ENCODE measurements at places on chromosomes 4 and X.

- no peak for DNase-seq
Measured at GRCh38 chr4:89171176-89171805, 60.0 kb downstream of the TIGD2 start.

GRCh38 chr4:180134091-180134866, 2108.9 kb upstream of the TENM3 start:
- DNase-seq, result peak; percentile 42

DNA sequence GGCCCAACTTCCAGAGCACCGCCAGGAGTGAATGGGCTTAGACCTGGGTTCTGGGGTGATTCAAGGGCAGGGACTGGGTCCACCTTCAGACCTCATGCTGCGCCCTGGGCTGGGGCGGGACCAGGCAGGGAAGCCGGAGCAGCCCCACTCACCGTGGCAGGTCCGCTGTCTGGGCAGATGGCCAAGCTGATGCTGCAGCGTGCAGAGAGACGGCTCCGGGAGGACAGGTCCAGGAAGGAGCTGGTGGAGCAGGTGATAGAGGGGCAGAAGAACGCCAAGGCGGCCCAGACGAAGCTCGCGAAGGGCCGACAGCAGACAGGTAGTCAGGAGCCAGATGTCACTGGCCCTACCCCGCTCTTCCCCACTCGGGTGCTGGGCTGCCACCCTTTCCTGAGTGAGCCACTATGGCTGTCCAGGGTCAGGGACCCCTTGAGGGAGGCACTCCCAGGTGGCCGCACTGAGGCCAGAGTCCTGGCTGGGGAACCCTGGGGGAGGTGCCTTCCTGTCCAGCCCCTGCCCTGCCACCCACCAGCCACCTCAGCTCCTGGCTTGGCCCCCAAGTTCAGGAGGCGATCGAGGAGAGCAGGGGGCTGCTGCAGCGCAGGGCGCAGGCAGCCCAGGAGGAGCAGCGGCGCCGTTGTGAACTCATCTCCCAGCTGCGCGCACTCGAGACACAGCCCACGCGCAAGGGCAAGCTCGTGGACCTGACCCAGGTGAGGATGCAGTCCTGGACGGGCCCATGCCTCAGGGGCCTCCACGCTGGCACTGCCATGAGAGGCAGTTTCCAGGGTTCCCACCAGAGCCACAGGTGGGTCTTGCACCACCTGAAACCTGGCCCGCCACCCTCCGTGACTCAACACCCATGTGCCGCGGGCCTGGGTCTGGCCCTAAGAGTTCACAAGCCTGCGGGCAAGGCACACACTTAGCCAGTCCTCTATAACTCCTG, 10.1 kb upstream of the RNF4 start:
- DNase-seq, result no peak

GRCh38 chrX:281166-281999, at the start of gene PLCXD1:
TSS of gene PLCXD1 (plus strand) at chrX:281381. CDS start at chrX:284188, 2,807 bp downstream.
- DNase-seq, result no peak

DNA sequence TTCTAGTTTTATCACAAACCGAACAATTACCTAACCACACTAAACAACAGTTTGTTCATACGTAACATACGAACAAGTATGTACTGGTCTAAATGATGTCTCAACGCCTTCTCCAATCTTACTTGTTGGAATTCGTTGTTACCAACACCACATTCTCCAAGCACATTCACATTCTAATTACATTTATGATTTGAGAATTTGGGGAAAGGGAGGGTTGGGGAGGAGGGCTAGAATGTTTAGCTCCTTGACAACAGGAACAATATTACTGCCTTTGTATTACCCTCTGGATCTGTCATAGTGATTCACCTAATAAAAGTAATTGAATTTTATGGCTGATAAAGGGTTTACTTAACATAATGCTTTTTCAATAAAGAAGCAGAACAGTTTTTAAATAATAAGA, 24.4 kb downstream of the LCORL start:
- DNase-seq, result no peak

- no peak for DNase-seq
Measured at GRCh38 chr4:108535757-108536156, 84.6 kb upstream of the RPL34 start.

- DNase-seq, result no peak
Measured at GRCh38 chr4:47525154-47525819, 40.2 kb downstream of the ATP10D start.

- DNase-seq, result no peak
Measured at GRCh38 chr4:85459736-85460135, 15.2 kb upstream of the ARHGAP24 start.

DNA sequence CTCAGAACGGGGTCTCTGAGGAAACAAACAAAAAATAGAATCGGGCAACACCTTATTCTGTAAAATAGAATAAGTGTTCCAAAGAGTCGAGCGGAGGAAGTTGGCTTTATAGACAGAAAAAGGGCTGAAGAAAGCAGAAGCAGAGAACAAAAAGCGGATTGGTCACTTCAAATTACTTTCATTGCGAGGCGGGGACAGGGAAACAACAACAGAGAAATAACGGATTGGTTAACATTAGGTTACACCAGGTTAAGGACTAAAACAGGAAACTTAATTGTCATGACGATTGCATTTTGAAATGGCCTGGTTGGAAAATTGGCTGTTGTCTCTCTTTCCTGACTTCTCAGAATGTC, 433 bp upstream of the COQ2 start:
- DNase-seq, result no peak

DNA sequence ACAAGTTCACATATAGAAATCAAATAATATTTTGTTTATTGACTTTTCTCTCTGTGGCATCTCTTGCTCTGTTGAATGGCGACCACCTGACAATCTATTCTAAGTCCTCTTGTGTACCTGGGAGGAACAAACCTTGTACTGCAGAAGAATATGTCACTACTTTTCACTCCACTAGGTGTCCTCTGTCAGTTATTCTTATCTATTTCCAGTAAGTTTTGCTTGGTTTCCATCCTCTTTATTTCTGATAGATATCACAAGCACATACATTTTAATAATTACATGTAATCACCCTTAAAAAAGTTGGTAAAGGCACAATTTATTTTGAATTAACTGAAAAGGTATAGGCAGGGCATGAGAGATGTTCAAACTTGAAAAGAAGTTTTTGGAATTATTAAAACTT, 238.4 kb downstream of the SNCA start:
- DNase-seq, result no peak

DNA sequence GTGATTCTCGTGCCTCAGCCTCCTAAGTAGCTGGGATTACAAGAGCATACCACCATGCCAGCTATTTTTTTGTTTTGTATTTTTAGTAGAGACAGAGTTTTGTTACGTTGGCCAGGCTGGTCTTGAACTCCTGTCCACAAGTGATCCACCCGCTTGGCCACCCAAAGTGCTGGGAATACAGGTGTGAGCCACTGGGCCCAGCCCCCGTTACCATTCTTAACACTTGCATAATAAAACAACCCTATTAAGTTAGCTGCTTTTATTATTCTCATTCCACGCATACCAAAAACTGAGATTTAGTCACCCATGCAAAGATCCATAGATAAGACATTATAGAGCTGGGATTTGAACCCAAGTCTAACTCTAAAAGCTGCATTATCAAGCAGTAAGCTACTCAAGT, 6.0 kb upstream of the TEX13A start:
- no peak for DNase-seq

GRCh38 chrX:129361576-129361975, 161.7 kb downstream of the SMARCA1 start:
- DNase-seq, result no peak

DNA sequence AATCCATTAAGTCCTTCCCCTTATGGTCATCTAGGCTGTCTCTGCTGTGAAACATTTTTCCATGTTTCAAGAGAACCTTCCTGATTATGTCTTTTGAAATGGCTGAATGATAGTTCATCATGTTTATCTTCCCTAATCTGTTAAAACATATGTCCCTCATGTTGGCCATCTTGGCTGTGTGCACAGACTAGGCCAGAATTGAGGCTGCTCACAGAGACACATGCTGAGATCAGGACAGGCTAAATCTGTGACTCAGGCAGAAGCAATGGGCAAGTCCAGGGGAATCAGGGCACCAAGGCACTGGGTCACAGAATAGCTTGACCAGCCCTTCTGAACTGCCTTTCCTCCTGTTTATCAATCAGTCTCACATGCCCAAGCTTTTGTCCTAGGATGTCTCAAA, 78.3 kb downstream of the FHDC1 start:
- DNase-seq, result no peak

GRCh38 chr4:101033986-101034385, 313.3 kb downstream of the PPP3CA start:
- no peak for DNase-seq

DNA sequence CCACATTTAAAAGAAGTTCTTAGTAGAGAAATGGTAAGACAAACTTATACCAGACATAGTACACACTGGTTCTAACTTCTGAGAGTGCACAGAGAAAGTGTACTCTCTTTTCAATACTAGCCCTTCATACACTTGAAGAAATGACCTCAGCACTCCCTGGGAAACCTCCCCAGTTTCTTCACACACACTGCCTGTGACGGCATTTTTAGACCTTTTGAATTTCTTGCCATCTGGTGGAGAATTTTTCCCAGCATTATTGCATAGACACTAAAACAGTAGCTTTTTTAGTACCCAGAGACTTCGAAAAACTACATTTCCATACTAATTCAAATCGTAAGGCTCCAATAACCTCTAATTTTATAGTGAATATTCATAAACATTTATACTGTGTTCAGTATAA, 341.6 kb upstream of the MAOA start:
- no peak for DNase-seq

- no peak for DNase-seq
Measured at GRCh38 chrX:13014111-13015096, 30.0 kb downstream of the FAM9C start.

DNA sequence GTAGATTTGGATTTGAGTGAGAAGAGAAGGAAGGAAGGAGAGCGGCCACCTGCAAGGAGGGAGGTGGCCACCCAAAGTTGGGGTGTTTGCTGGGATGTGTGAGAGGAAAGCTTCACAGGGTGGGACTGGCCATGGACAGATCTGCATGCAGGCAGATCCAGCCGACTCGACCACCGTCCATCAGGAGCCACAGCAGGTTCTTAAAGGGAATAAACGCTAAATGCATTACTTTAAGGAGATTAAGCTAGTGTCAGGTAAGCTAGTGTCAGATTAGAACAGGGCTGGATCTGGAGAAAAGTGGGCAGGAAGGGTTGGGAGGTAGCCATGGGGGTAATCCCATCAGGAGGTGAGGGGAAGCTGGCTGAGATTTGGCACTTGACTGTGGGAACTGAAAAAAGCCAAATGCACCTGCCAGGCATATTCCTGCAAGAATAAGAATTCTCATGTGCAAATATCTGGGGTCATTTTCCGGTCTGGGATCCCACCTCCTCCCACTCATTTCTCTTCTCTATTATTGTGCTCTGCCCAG, 79.6 kb downstream of the MGST2 start:
- DNase-seq, result no peak

GRCh38 chr4:149466446-149466845, 349.2 kb downstream of the IQCM start:
- no peak for DNase-seq

GRCh38 chr4:173704201-173704600, 174.2 kb upstream of the HAND2 start:
- no peak for DNase-seq

DNA sequence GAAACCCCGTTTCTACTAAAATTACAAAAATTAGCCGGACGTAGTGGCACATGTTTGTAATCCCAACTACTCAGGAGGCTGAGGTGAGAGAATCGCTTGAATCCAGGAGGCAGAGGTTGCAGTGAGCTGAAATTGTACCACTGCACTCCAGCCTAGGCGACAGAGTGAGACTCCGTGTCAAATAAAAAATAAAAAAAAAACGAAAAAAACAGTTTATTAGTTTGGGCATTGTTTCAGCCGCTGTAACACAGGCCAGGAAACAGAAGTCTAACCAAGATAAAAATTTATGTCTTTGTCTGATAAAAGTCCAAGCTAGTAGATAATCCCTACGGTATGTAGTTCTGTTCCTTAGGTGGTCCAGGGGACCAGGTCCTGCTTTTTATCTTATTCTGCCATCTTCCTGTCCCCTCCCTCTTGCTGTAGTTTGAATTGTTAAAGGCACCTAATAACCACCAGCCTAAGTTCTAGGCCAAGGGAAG, 21.4 kb downstream of the USO1 start:
- peak; percentile 67 for DNase-seq

DNA sequence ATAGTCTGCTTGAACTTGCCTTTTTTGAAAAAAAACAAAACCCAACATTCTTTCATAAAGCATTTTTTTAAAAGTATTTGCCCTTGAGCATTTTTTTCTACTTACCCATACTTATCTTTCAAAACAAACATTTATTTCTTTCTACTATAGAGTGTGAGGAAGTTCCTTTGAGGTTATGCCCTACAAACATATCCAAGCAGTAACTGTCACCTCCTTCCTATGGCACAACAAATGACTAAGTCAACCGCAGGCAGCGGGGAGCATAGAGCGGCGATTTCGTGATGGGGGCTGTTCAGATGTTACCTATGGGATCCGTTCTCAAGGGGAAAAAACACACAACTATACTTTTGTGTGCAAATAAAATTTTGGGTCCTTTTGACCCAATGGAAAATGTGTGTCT, 19.4 kb downstream of the SPRY1 start:
- DNase-seq, result peak; percentile 62

DNA sequence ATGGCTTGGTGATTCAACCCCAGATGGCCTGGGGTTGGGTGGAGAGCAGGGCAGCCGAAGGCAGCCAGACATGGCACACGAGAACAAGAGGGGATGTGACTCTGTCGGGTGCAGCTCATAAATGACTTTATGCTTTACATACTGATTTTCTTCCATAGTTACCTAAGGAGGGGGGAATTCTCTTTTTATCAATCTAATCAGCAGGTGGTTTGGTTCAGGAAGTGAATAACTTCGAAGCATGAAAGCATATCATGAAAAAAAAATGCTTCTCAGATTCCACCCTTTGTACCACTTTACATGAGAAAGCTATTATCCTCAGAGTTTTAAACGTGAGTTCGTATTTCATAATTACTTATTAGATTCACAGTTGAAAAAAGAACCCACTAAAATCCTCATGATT, 908.9 kb upstream of the LCORL start:
- no peak for DNase-seq

GRCh38 chr4:155954118-155954685, 536 bp upstream of the CTSO start:
- DNase-seq, result no peak

- no peak for DNase-seq
Measured at GRCh38 chr4:107799669-107800450, 24.9 kb upstream of the SGMS2 start.

DNA sequence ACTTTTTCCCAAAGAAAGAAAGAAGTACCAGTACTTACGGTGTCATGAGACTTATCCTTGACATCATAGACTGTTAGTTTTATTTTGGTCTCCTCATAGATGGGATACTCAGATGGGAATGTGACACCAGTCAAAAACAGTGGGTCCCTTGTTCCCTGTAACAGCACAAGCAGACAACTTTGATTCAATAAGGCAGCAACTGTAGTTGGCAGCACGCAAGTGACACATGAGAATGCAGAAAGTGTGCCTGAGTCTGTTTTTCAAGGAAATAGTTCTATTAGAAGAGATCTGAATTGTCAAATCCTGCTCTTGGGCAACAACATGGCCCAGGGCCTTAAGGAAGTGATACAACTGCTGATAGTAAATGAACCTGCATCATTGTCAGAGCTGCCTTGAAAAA, 443.2 kb downstream of the INPP4B start:
- DNase-seq, result no peak

GRCh38 chrX:148043271-148043855, 62.2 kb downstream of the FMR1NB start:
- DNase-seq, result no peak
